ENCODE measurements at places on chromosomes 5 and 9.

DNA sequence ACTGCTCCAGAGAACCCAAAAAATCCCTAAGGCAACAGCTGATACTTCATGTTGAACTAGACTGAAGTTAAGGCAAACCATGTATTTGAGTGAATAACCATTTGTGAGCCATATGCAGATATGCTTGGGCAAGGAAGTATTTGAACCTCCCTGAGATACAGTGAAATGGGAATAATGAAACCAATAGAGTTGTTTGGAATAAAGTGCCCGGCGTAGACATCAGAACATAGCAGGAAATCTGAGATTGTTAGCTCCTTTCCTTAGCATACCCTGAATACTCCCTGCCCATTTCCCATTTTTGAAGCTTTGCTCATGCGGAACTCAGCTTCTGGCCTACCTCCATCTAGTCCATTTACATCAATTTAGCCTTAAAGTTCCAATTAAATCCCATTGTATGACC is 611.9 kb downstream of the EFNA5 start:
- DNase-seq: no peak

- no peak for DNase-seq
Measured at GRCh38 chr5:111234125-111234524, 9.9 kb downstream of the CAMK4 start.

GRCh38 chr9:127132921-127133647 is 10.6 kb upstream of the ANGPTL2 start:
- peak; percentile 38 for DNase-seq

GRCh38 chr5:113807427-113807991 is 294.0 kb downstream of the YTHDC2 start:
- DNase-seq: no peak

DNA sequence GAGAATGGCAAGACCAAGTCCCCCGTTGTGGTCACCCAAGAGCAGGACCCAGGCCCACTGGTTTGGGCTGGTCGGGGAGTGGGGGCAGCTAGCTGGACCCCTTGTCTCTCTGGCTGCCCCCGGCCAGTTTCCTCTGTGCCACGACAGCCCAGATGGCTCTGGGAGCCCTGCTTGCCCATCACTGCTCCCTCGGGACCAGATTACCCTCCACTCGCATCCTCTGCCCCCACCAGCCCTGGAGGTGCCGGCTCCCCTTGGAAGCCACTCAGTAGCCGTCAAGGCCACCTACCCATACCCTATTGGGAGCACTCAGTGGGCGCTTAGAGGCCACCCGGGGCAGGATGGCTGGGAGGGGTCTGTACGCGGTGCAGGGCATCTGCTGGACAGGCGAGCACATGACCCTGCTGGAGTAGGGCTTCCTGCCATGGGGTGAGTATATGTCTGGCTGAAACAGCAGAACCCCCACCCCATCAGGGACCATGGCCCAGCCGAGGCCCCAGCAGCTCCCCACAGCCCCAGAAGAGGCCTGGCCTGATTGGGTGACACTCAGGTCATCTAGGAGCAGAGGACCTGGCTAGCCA is 70.0 kb downstream of the ZNF354C start:
- no peak for DNase-seq

GRCh38 chr5:82339792-82340191 is 61.6 kb upstream of the RPS23 start:
- no peak for DNase-seq

GRCh38 chr9:4762108-4762885 is 21.3 kb upstream of the AK3 start:
- peak; percentile 17 for DNase-seq

GRCh38 chr5:107247427-107247826 is 423.3 kb downstream of the EFNA5 start:
- no peak for DNase-seq

DNA sequence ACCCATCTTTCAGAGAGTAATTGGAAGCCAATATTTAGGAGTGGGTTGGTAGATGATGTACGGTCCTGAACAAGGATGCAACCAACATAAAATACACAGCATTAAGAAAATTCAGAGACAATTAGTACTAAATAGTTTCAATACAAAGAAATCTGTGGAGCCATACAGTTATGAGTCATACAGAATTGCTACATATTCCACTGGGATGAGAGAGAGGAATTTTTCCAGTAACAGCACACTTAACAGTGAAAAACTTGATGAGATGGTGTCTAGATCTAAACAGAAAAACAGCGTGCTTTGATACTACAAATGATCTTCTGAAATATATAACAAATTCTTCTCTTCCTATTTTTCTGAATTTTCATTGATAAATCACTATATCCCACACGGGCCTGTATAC is 1999.3 kb upstream of the CDH9 start:
- DNase-seq: no peak

DNA sequence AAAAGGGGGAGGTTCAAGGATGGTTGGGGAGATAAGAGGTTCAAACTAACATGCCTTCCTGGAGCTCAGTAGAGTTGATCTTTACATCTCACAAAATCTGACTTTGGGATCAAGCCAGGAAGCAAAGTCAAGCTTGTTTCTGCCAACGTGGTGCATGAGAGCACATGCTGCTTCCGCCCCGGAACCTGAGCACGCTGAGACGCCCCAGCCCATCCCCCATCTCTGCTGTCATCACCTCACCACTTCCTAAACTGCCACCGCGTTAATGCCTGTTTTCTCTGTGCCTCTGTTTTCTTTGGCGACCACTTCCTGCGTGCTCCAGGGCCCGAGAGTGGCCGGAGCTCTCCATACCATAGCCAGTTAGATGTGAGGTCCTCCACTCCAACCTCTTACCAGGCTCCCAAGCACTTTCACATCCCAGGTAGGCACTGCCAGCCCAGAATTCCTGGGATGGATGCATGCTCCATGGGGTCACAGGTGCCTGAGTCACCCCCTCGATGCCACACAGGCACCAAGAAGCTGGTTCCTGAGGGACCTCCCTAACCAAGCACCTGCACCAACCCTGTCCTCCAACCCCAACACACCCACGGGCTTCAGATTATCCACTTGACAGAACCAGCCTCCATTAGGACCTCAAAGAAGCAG is 31.2 kb upstream of the AFAP1L1 start:
- no peak for DNase-seq

- DNase-seq: no peak
Measured at GRCh38 chr5:78519198-78519941, 129.2 kb downstream of the LHFPL2 start.

DNA sequence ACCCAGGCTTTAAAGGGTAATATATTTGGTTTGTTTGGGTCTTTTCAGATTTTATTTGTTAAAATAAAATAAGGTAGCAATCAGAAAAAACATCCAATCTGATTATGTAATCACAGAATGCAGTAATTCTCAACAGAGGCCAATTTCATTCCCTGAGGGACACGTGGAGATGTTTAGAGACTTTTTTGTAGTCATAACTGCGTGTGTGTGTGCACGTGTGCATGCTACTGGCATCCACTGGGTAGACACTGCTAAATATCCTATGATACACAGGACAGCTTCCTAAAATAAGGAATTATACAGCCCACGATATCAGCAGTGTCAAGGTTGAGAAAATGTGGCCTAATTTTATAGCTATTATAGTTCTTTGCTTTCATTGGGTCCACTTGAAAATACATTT is 180.8 kb upstream of the KLF9 start:
- DNase-seq: no peak

- DNase-seq: no peak
Measured at GRCh38 chr5:129747572-129748407, at the start of gene MINAR2. Gene MINAR2 (plus strand): TSS chr5:129748094. CDS start chr5:129748191, 97 bp downstream.

DNA sequence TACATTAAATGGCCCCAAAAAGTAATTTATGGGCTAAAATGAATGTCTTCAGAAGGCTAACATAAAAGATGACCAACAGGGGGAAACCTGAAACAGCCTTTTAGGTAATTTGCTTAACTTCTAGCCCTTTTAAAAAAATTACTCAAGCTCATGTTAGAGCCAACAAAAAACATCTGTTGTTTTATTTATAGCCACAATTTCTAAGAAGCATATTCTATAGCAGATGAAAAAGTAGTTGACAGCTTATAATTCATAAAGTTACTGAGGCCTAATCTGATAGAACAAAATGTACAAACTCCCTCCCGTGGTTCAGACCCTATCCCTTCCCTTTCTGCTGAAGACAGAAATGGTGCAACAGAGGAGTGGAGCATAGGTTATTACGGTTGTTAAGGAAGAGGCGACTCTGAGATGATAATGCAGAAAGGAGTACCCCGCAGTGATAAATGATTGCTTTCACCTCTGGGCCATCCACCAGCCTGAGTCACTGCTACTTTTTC is 46.1 kb downstream of the PIK3R1 start:
- DNase-seq: no peak

GRCh38 chr5:37808945-37809344 is 30.9 kb downstream of the GDNF start:
- DNase-seq: no peak

- DNase-seq: no peak
Measured at GRCh38 chr9:74960561-74960960, 7.8 kb upstream of the C9orf40 start.

GRCh38 chr5:139985733-139986132 is 57.4 kb downstream of the NRG2 start:
- no peak for DNase-seq

DNA sequence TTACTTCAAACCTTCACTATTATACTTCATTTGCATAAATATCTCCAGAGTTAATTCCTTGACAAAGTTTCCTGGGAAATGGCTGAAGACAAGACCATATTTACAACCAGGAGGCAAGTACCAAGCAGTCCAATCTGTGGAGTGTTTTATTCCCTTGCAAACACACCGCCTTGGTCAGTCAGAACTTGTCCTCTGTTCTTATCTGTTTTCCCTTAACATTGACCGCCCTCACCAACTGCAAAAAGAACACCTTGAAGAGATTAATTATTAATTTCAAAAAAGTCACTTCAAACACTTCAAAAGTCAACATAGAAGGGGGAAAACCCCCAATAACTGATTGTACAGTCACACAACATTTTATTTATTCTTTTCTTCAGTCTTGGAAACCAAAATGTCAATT is 269.0 kb upstream of the RGMB start:
- DNase-seq: no peak

GRCh38 chr9:98610211-98610610 is 98.5 kb downstream of the GABBR2 start:
- no peak for DNase-seq

GRCh38 chr5:10278658-10279279 is 28.7 kb downstream of the CCT5 start:
- no peak for DNase-seq

DNA sequence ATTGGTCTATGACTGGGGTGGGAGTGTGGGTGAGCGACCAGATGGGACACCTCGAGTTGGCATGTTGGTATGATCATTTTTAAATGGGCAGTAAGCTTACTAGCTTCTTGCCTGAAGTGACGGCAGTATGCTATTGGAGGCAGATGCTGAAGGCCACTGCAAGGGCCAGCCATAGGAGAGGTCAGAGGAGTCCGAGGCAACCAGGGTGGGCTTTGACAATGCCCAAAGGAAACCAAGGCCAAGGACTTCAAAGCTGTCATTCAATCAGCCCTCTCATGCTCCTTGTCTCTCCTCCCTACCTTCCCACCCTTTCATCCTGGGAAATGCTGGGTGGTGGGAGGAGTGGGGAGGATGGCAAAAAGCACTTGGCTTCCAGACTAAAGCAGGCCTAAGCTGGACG is 57.1 kb upstream of the GLRX start:
- DNase-seq: no peak

GRCh38 chr9:95018099-95018936 is 291.8 kb downstream of the AOPEP start:
- DNase-seq: no peak

- DNase-seq: no peak
Measured at GRCh38 chr5:143955141-143955540, 143.2 kb downstream of the HMHB1 start.

DNA sequence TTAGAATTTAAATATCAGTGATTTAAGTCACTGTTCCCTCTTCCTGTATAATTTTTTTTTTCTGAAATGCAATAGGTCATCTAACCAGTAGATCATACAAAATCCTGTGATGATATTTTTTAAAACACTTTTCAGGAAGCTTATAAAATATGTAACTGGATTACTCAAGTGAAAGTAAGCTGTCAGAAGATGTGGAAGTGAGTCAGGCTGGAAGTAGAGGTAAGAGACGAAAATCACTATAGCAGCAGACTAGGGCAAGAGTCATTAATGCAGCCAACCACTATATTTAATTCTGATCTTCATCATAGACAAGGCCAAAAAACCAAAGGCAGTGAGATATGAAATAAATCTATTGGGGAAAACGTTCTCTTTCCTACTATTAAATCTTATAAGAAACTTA is 65.7 kb upstream of the C6 start:
- no peak for DNase-seq

DNA sequence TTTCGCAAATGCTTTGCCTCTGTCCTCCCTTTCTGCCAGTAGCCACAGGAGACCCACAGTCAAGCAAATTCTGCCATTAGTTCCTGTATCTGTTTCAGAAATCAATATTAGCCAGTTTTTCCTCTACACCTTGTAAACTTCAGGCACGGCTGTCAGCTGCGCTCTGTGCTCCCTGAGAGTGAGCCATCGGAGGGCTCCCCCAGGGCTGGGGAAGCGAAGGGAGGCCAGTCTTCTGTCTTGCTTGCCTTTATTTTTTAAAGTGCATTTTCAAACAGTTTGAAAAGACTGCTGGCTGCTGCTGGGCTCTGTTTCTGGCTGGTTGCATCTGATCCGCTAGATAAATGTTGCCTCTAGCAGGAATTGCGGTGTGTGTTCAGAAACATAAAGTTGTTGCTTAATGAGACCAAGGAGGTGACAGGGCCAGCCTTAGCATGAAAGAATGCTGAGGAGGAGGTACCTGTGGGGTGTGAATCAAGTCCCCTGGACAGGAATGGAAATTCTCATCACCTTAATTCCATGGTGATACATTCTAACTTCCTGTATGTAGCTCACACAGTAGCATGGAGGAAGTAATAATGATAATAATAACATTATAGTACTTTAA is 421.7 kb upstream of the KIF2A start:
- no peak for DNase-seq

DNA sequence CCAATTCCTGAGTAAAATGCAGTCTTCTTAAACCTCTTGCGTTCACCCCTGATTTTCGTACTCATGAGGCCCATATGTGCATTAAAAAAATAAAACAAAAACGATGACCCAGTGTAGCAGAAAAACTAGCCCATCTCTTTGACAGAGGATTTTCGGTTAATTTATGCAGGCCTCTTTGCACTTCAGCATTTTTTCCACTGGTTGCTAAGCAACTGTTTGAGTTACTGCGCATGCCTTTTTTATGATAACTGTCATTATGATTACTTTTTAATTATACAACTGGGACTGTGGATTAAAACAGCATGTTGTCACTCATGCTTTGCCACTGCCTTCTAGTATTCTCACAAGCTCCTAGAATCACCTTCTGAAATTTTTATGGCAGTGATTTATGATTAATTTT is 165.0 kb downstream of the SMARCA2 start:
- no peak for DNase-seq

DNA sequence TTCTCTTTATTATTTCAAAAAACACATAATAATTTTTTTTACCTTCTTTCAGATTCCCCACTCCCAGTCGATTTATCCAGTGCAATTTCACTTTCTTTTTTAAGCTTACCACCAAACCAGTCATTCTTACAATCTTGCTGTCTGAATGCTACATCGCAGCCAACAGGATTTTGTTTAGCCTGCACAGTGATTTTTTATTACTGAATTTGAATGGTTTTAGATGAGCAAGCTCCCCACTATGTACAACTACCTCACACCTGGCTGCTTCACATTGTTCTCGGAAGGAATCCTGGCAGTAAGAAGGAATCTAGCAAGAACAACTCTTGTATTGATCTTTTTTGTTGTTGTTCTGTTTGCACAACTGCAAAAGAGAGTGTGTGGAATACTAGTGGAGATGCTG is 668.1 kb upstream of the WWC1 start:
- no peak for DNase-seq
